Stimulated activated CD8-positive, alpha-beta memory T cell treated with anti-CD3 and anti-CD28 coated beads, Interleukin-15, amount 100 ng/mL, for 4 hours (primary cell): ENCODE measurements at places on chromosomes 7 and 10.

DNA sequence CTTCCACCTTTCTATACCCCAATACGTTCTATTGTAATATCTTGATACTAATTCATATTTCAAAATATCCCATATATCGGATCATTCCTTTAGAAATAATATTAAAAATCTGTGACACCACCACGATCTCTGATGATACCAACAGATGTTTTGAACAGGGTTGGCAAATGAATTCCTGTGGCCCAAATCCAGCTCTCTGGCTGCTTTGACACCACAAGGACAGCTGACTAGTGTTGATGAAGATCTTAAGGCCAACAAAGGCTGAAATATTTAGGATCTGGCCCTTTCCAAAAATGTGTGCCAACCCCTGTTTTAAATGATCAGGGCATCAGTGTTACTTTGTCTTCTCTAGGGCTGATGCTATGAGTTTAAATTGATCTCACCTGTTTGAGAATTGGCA, 380.7 kb upstream of the PFKP start:
- no peak for DNase-seq

GRCh38 chr10:86046845-86047460, 319.6 kb downstream of the GRID1 start:
- DNase-seq = no peak

GRCh38 chr7:40232242-40232893, 97.6 kb downstream of the SUGCT start:
- DNase-seq = no peak

GRCh38 chr10:120426306-120426705, 30.7 kb upstream of the PLPP4 start:
- DNase-seq = no peak

DNA sequence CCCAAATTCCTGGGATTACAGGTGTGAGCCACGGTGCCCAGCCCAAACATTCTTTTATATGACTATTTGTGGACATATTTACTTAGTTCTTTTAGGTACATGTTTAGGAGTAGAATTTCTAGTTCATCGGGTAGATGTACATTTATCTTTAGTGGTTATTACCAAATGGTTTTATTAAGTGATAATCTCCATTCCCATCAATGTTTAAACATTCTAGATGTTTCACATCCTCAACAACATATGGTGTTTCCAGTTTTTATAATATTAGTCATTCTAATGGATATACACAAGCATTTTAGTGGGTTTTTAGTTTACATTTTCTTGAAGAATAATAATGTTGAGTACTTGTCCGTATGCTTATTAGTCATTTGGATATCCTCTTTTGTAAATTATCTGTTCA, 131.7 kb downstream of the RTKN2 start:
- DNase-seq = no peak

DNA sequence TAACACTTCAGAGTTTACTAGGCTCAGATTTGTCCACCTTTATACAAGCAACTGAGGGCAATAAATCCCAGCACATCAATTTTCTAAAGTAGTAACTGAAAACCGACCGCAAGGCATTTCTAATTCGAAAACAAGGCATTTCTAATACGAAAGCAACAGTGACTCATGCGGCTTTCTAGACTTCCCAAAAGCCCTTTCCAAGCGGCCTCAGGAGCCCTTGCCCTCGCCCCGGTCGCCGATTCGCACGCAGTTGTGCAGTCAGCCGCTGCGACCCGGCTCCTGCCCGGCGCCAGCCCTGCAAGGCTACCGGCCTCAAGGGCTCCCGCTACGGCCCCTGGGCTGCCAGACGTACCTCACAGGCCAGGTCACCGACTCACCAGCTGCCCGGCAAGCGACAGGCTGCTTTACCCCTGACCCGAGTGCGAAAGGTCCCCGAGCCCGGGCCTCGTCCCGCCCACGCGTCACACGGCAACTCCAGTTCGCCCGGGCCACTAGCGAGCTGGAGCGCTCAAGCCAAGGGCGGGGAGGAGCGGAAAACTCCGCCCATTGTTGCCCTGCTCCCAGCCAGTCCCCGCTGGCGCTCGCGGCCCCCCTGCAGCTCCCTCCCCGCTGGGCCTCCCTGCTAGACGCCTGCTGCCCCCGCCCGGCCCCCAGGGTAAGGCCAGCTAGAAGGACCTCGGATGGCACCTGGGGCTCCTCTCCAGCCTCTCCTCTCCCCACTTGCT, 7.3 kb downstream of the NCOA4 start:
- peak; percentile 64 for DNase-seq

GRCh38 chr7:77536017-77536412, 1.1 kb upstream of the PTPN12 start:
- no peak for DNase-seq

- no peak for DNase-seq
Measured at GRCh38 chr7:87021285-87021684, 38.2 kb downstream of the ELAPOR2 start.

GRCh38 chr7:129530795-129531391, 28.6 kb downstream of the SMKR1 start:
- DNase-seq = peak; percentile 18

DNA sequence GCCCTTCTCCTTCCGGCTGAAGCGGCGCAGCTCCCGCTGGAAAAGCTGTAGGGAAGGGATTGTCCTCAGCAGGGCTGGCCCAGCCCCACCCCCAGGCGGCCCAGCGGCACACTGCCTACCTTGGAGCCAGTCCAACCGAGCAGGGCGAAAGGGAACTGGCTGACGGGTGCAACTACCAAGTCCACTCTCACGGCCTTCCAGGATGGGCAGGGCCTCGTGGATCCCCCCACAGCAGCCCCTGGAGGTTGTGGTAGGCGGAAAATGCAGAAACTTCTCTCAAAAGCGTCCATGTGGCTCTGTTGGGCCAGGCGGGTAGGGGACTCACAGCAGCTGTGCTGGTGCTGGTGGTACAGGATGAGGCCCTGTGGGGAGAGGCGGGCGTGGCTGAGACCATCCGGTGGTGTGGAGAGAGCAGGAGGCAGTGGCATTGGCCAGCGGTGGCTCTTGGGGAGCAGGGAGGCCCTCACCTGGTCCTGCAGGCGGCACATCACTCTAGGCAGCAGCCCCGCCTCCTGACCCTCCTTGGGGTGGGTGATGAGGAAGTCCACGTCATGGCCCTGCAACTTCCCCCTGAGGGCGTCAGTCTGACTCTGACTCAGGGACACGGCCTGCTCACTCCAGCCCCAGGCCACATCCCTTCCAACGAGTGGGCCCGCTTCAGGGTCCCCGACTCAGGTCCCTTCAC, 8.4 kb upstream of the PGAM2 start:
- peak; percentile 52 for DNase-seq
